H54 (cell line): ENCODE measurements at places on chromosomes 16 and 17.

GRCh38 chr16:24253192-24253591 lies 2.9 kb upstream of the CACNG3 start:
- peak; percentile 11 for DNase-seq

GRCh38 chr17:47288531-47289116 lies 35.0 kb downstream of the ITGB3 start:
- no peak for DNase-seq

DNA sequence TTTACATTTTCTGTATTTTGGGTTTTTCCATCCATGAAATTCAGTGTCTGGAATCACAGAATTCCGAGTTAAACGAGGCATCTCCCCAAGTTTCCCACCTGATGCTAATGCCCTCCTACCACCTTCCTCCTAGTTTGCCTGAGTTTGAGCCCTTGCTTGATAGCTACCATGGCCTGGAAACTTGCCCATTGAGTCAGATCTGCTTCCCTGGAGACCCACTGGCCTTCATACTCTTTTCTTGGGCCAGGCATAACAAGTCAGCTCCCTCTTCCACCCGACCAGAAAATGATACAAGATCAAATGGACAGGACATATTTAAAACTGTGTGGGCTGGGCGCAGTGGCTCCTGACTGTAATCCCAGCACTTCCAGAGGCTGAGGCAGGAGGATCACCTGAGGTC lies 10.2 kb downstream of the SETD1A start:
- no peak for DNase-seq

- no peak for DNase-seq
Observed at GRCh38 chr17:5610956-5611355, 26.6 kb upstream of the NLRP1 start.

GRCh38 chr17:11622492-11622891 lies 24.2 kb downstream of the DNAH9 start:
- DNase-seq = no peak

- no peak for DNase-seq
Observed at GRCh38 chr17:82030470-82031302, 792 bp upstream of the RAC3 start.

- DNase-seq = no peak
Observed at GRCh38 chr17:28518132-28518531, 12.0 kb downstream of the FOXN1 start.

DNA sequence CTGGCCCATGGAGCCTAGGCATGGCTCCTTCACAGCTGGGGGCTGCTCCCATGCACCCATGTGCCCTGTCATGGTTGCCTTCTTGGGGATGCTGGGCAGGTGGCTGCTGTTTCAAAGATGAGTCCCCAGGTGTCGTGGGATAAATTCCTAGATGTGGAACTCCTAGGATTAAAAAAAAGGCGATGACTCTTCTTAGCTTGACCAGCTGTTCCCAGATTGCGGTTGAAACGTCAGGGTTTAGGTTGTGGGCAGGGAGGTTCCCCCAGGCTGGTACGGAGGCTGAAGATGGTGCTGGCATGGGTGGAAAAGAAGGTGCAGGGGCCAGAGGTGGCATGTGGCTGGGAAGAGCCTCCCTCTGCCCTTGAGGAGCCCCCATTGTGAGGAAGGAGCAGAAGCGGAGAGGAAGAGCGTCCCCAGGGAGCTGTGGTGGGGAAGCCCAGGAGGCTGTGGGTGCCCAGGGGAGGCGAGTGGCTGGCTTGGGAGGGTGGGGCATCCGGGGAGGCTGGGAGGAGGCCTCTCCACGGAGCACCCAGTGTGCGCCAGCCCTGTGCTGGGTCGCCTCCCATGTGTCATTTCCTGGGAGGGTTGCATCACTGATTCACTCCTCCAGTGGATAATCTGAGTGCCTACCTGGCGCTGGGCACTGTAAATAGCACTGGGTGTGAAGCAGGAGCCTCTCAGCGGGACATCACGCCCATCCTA lies 7.5 kb upstream of the KCNJ12 start:
- peak; percentile 83 for DNase-seq

- no peak for DNase-seq
Observed at GRCh38 chr16:88076211-88076931, 125.1 kb downstream of the BANP start.

DNA sequence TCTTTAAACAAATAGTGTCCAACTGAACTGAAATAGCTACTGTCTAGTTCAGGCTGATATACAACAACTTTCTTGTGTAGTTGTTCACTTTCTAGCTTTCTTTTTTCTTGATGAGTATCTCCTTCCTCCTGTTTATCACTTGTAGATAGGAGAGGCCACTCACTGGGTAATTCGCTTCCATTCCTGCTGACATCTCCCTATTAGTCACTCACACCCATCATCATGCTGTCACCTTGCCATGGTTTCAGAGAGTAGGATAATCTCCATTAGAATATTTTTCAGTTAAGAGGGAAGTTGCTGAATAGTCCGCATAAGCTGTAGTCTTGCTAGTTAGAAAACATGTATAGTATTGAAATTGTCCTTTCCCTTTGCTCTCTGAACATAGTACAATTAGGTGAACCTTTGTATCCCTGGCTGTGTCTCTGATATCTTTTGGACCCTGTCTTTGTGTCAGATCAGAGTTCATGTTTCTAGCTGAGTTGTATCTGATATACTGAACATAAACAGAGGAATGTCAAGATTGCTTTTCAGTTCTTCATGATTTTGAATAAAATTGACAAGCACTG lies 64.4 kb upstream of the RASL10B start:
- no peak for DNase-seq

DNA sequence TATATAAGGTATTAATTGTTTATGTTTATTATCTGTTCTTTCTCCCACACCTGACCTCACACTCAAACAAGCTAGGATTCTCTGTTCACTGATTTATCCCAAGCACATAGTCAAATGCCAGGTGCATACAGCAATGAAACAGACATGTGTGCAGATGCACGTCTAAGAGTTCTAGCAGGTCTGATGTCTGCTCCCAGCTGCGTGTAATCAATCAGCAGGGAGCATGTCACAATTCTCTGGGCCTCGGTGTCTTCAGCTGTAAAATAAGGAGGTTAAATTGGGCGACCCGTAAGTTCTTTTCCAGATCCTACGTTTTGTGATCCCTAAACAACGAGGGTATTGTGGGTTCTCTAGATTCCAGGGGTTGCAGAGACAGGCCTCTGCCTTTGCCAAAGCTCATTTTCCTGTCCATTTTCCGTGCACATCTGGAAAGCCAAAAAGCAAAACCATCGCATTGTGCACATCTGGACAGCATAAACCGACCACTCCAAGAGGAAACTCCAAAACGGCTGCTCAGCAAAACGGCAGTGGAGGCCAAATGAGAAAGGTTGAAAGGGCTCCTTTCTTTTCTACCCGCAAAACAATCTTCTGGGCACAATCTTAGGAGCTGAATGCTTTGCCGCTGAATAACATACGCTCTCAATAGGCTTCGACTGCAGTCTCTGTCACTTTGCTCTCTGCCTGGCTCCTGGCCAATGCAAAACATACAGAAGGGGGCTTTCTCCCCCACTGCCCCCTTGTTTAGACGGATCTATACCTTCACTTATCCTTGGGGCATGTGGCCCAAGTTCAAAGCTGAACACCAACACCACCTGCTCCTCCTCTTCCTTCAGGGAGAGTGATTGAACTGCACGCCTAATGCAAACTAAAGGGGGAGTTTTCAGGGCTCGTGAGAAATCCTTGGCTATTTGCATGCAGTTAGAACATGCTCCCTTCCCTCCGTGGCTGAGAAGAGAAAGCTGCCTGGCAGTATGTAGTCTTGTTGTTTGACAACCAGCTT lies 426.3 kb downstream of the SLC39A11 start:
- no peak for DNase-seq

DNA sequence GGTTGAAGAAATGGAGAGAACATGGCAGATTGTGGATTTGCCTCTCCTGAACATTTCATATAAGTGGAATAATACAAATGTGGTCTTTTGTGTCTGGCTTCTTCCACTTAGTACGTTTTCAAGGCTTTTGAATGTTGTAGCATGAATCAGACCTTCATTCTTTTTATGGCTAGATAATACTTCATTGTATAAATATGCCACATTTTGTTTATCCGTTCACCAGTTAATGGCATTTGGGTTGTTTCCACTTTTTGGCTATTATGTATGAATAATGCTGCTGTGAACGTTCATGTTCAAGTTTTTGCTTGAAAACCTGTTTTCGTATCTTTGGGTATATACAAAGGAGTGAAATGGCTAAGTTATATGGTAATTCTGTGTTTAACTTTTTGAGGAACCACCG lies 130.4 kb downstream of the TANC2 start:
- no peak for DNase-seq

- no peak for DNase-seq
Observed at GRCh38 chr17:83196366-83196765, 117.0 kb downstream of the METRNL start.

DNA sequence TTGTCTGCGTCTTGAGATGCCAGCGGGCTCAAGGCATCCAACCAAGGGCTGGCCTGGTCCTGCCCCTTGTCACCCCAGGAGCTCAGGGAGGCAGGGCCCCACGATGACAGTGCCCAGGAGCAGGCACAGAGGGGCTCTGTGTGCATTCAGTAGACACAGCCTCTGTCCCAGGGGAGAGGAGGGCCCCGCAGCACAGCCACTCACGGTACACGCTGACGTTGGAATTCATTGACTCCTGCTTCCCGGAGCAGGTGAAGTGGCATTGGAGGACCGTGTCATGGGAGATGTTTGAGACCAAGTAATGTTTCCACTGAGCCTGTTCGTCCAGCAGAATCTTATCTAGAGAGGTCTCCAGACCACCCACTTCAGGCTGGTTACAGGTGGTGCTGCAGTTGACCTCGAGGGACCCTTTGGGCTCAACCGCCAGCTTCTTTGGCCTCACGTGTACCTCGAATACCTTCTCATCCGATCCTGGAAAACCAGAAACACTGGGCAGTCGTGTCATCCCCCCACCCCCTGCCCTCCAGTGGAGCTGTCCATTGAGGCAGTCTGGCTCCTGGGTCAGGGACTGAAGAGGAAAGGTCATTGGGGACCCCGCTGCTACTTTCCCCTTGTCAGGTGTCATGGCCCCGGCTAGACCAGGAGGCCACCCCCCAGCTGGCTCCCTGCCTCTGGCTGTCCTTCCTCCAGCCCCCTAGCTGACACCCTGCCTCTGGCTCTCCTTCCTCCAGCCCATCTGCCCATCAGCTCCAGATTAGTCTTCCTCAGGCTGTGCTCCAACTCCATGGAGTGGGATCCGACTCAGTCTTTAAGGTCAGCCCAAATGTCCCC lies 7.0 kb downstream of the PRR29 start:
- DNase-seq = no peak

DNA sequence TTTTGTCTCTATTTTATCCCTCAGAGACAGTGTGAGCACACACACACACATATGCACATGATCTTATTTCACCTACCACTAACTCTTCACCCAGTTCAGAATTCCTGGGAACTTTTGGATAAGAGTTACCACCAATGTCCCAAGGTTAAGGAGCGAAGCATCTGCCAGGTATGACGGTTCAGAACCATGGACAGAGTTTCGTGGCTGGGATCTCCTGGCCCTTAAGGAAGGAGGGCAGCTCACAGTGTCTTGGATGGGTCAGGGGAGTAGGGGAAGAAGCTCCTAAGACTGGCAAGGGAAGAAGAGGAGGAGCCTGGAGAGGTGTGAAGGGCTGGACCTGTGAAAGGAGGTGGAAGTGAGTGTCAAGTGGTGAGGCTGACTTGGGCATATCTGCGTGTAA lies 23.0 kb upstream of the TMEM132E start:
- no peak for DNase-seq
